Adrenal gland (tissue), 19 donors: ENCODE measurements at places on chromosomes 5 and 9.

GRCh38 chr5:40678026-40678425, 1.7 kb upstream of the PTGER4 start:
- DNase-seq = no peak
- H3K27me3 ChIP-seq = no peaks in the 10 kb centered on the region
- no peak overlapping the region for H3K27ac ChIP-seq

DNA sequence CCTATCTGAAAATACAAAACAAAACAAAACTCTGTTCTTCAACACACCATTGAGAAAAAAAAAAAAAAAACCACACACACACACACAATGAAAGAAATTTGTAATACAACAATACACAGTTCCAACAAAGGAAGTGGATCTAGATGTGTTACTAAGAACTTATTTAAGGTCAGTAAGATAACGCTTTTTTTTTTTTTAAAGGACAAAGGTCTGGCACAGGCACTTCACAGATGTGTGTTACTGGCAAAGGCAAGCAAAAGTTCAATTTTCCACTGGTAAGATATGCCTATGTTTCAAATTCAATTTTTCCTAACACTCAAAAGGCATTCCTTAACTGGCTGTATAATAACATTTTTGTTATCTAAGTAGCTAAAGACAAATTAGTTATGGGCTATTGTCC, 3.6 kb downstream of the RFK start:
- no peak for DNase-seq
- H3K27me3 ChIP-seq = no peaks in the 10 kb centered on the region
- H3K4me1 ChIP-seq = peaks cover 4% of the 10 kb centered on the region
- peaks cover 26% of the 10 kb centered on the region for H3K36me3 ChIP-seq

DNA sequence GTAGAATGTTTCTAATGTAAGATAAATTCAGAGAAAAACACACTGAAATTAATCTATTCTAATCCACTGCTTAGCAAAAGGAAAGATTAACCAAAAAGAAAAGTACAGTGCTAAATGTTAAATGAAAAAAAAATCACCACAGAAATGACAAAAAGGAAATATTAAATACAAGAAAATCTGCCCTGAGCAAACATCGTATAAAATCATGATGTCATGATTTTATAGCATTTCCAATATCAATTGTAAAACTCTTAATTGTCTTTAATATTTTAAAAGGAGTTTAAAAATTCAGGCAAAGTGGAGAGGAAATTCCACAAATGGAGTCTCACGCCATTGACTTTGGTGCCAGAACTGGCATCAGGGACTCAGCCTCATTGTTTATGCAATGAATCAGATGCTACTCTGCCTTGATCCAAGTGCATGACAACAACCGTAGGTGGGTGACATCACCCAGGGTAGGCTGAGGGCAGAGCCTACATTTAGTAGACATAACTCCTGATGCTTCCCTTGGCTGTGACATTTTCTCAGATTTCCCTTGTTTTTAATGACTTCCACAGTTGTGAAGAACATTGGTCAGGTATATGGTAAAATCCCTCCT, 696.8 kb downstream of the SEMA5A start:
- H3K27me3 ChIP-seq = no peaks in the 10 kb centered on the region
- H3K27ac ChIP-seq = no peak overlapping the region
- no peaks in the 10 kb centered on the region for H3K4me1 ChIP-seq
- DNase-seq = no peak
- H3K4me3 ChIP-seq = no peak overlapping the region
- H3K36me3 ChIP-seq = no peaks in the 10 kb centered on the region

GRCh38 chr9:133609311-133610098, at the start of gene FAM163B:
FAM163B (minus strand) TSS chr9:133609389; CDS start chr9:133580223, 29,166 bp downstream.
- no peaks in the 10 kb centered on the region for H3K36me3 ChIP-seq
- DNase-seq = peak; percentile 43
- H3K27ac ChIP-seq = peak within 1 kb of the TSS; percentile 71
- no peak within 1 kb of the TSS for H3K4me3 ChIP-seq
- no peaks in the 10 kb centered on the region for H3K4me1 ChIP-seq

GRCh38 chr5:31479706-31480105, 52.2 kb downstream of the DROSHA start:
- no peak for DNase-seq
- no peak overlapping the region for H3K4me3 ChIP-seq
- no peaks in the 10 kb centered on the region for H3K27me3 ChIP-seq
- no peaks in the 10 kb centered on the region for H3K36me3 ChIP-seq
- no peaks in the 10 kb centered on the region for H3K4me1 ChIP-seq

DNA sequence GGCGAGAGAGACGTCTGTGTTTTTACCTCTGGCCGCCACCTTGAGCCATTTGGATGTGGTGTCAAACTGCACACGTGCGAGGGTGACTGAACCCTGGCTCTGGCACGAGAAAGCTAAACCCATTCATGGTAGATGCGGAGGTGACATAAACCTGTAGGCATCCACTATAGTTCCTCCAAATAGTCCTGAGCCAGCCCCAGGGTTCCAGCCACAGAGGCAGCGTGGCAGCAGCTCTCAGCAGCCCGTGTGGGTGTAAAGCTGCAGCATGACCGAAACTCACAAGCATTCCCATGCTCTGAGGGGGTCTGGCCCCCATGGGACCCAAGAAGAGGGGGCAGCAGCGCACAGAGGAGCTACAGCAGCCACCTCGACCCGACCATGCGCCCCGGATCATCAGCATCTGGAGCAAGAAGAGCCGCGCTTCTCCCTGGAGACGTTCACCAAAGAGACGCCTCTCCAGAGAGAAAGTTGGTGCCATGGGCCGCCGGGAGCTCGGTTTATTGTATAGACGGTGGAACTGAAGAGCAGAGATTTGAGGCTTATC, 303.8 kb upstream of the IRX4 start:
- H3K4me1 ChIP-seq = no peaks in the 10 kb centered on the region
- no peak for DNase-seq
- H3K4me3 ChIP-seq = no peak overlapping the region

DNA sequence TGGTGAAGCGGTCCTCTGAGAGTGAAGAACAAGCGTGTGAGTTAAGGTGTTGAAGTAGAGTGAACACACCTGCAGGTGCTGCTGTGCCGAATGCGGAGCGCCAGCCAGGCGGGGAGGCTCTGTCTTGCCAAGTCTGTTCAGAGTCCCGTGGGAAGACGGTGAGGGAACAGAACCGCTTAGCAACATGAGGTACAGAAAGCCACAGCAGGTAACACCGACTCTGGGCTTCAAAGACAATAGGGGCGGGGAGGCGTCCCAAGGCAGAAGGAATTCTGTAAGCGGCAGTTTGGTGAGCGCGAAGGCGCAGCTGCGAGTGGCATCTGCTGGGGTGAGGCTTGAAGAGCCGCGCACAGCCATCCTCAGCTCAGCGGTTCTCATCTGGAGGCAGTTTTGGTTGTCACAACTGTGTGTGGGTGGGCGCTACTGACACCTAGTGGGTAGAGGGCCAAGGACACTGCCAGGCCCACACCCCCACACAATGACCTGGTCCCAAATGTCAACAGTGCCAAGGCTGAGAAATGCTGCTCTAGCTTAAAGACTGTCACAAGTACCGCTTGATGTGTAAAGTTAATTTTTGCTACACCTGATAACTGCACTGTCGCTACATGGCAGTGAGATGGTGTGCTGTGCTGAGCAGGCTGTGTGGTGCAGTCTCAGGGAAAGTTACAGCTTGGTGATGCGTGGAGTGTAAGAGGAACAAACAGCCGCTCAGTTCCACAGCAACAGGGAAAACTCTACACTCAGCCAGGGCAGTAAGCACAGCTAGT, 67.4 kb upstream of the TBC1D9B start:
- no peak overlapping the region for H3K27ac ChIP-seq
- no peak overlapping the region for H3K4me3 ChIP-seq
- DNase-seq = no peak
- H3K36me3 ChIP-seq = no peaks in the 10 kb centered on the region
- H3K4me1 ChIP-seq = no peaks in the 10 kb centered on the region

- H3K4me1 ChIP-seq = no peaks in the 10 kb centered on the region
- no peaks in the 10 kb centered on the region for H3K27me3 ChIP-seq
- no peaks in the 10 kb centered on the region for H3K36me3 ChIP-seq
- no peak overlapping the region for H3K4me3 ChIP-seq
- H3K27ac ChIP-seq = no peak overlapping the region
- peak; percentile 61 for DNase-seq
Observed at GRCh38 chr5:77312413-77312812, 101.9 kb downstream of the PDE8B start.

DNA sequence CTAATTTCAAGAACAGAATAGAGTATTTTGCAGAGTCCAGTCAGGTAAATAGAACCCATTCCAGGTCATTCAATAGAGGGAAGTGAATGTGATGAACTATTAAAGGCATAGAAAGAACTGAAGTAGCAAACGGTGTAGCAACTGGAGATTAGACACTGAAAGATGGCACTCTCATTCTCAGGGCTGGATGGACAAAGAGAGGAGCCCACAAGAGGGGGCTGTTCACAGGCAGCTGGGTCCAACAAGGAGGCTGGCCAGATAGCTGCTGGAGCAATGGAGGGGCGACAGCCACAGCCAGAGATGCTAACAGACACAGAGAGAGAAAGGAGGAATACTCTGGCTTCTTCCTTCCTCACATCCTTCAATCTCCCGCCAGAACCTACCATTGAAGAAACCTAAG, 93.1 kb upstream of the SMARCA2 start:
- no peaks in the 10 kb centered on the region for H3K4me1 ChIP-seq
- H3K27ac ChIP-seq = no peak overlapping the region
- H3K36me3 ChIP-seq = no peaks in the 10 kb centered on the region
- peaks cover 5% of the 10 kb centered on the region for H3K27me3 ChIP-seq
- no peak overlapping the region for H3K4me3 ChIP-seq

DNA sequence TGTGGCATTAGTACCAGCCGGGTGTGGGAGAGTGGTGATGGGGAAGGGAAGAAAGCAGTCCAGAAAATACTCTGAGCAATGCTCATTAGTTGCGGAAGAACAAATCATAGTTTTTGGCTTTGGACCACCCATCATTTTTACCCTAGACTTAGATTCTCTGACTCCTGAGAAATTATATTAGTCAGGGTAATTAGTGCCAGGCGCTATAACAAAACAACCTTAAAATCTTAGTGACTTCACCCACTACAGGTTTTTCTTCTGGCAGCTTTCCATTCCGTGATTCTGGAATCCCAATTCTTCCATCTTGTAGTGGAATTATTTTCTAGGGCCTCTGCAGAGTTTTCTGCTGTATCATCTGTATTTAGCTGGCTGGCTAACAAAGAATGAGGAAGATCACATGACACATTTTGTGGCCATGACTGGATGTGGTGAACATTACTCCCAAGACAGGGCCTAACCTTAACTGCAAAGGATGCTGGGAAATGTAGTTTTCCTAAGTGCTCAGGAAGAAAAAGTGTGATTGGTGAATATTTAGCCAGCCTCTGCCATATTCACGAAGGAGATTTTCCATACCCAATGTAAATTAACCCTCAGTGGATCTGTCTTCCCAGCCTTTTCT, 373.0 kb upstream of the MEF2C start:
- no peak overlapping the region for H3K4me3 ChIP-seq
- H3K27ac ChIP-seq = no peak overlapping the region
- no peaks in the 10 kb centered on the region for H3K36me3 ChIP-seq
- H3K27me3 ChIP-seq = no peaks in the 10 kb centered on the region
- no peaks in the 10 kb centered on the region for H3K4me1 ChIP-seq

DNA sequence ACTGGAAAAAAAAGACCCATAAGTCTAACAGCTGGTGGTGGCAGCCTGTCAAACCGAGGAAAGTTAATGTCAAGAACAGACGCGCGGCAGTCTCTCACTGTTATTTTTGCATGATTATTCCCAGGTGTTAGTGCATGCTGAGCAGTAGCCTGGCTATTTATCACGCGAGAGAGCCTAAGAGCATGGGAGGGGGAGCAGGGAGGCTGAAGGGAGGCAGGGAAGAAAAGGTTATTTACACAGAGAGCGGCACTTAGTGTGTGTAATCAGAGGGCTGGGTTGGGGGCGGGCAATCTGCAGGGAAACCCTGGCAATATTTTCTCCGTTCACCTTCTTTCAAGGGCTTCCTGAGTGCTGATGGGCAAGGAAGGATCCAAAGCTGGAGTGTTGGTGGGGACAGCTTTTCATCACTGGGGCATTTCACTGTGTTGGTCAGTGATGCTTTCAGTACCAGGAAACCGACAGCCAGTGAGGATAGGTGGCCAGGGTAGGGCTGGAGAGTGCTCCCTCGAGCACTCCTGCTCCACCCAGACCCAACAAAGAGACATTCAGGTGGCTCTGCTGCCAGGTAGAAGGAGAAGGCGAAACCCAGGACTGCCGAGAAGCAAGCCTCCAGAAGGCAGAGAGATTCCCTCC, 39.6 kb downstream of the ZNF608 start:
- H3K27ac ChIP-seq = no peak overlapping the region
- H3K4me1 ChIP-seq = peaks cover 36% of the 10 kb centered on the region
- no peaks in the 10 kb centered on the region for H3K27me3 ChIP-seq
- DNase-seq = no peak
- H3K36me3 ChIP-seq = no peaks in the 10 kb centered on the region
- no peak overlapping the region for H3K4me3 ChIP-seq

DNA sequence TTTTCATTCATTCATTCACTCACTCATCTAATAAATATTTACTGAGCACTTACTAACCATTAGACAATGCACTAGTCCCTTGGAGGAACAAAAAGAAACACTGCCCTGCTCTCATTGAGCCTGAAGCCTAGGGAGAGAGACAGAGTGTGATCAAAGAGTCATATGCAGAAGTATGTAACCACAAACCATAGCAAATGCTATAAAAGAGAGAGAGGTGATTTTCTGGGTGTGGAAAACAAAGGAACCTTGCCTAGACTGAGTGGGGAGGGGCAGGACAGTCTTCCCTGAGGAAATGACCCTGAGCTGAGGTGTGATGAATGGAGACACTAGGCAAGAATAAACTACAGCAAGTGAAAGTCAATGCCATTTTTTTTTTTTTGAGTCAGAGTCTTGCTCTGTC, 10.8 kb upstream of the ADRA1B start:
- no peaks in the 10 kb centered on the region for H3K4me1 ChIP-seq
- DNase-seq = no peak
- H3K27ac ChIP-seq = no peak overlapping the region
- no peak overlapping the region for H3K4me3 ChIP-seq
- H3K27me3 ChIP-seq = peaks cover 4% of the 10 kb centered on the region

DNA sequence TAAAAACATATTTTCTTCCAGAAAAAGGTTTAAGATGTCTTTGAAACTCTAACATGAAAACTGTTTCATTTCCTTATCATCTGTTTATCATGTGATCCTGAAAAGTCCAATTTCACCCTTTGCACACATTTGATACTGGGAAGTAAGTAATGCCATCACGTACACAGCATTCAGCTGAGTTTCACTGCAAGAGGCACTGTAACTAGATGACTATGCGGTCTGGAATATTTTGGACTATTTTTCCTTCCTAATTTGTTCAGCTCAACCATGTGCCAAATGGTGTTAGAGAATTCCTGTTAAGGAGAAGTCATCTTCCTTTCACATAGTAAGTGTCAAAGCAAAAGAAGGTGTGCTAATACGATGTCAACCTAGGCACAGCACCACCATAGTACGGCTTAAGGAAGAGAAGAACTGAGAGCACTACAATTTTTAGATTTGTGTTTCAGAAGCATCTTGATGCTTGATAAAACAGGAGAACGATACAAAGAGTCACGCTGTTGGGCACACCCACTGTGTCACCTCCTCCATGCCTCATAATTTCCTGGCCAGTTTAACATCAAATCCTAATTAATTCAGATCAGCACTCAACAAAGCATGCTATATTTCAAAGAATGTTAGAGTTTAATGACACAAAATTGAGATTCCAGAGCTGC, 77.5 kb downstream of the GNAQ start:
- peaks cover 15% of the 10 kb centered on the region for H3K4me1 ChIP-seq
- no peak overlapping the region for H3K27ac ChIP-seq
